Transverse colon (tissue), 4 donors: ENCODE measurements at places on chromosomes 11 and 22. TPM values are rescaled to one million over a fixed set of nuclear protein-coding genes. Genes with fewer than 3 reads are reported as not detected.

- DNase-seq = no peak
Measured at GRCh38 chr11:78514922-78515502, 59.7 kb downstream of the NARS2 start.

DNA sequence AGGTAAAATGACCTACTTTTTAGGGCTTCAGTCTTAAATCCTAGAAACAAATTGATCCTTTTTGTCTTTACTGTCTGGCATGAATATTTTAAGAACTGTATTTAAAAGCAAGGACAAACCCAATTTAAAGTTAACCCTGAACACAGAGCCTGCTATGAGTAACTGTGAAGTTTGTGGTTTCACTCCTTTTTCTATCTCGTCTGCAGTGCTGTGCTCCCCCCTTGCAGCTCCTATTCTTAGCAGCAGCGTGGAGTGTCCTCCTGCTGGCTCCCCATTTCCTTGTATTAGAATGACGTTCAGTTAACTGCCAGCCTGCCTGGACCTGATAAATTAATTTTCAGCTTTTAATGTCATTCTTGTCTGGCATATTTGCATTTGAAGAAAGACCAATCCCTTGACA lies 40.0 kb upstream of the LRRC4C start:
- no peak for DNase-seq

GRCh38 chr22:20561882-20562281 lies 54.5 kb downstream of the MED15 start:
- no peak for DNase-seq

OR51B4 gene
- not detected for total RNA-seq

RFPL1 gene
- total RNA-seq = not detected

AIFM3 gene
- 112 TPM for total RNA-seq

SLC22A25 gene
- total RNA-seq = not detected
